Stimulated activated naive CD8-positive, alpha-beta T cell treated with anti-CD3 and anti-CD28 coated beads, Interleukin-15, amount 100 ng/mL, for 72 hours (primary cell): ENCODE measurements at places on chromosomes 2 and 18.

GRCh38 chr2:37775908-37776250 lies 104.4 kb upstream of the CDC42EP3 start:
- DNase-seq, result no peak

DNA sequence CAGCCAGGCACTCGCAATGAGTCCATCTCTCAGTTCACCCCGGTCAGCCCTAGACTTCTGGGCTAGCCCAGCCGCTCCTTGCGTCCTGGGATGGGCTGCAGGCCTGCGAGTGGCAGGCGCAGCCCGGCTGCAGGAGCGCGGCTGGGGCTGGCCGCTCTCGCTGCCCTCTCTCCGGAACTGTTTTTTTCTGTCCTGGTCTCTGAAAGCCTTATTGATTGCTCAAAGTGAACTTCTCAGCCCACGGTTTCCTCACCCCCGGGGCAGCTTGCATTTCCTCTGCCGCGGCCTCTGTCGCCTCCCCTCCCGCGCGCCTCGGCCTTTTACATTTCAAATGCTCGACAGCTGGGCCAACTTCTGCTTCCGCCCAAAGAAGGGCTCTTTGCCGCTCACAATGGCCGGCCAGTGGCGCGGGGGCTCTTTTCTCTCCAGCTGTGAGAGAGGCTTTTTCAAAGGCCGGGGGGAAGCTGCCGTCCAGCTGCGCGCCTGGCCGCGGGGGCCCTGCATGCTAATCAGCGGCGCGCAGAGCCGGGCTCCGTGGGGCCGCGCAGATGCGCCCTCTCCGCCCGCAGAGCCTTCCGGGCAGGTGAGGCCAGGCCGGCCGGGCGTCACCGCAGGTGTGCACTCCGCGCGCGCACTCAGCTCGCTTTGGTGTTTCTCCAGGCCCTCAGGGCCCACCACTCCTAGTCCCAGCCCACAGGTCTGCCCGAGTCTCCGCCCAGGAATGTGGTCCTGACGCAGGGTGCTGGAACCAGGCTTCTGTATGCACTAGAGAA lies 513.8 kb downstream of the RNF144A start:
- peak; percentile 83 for DNase-seq

DNA sequence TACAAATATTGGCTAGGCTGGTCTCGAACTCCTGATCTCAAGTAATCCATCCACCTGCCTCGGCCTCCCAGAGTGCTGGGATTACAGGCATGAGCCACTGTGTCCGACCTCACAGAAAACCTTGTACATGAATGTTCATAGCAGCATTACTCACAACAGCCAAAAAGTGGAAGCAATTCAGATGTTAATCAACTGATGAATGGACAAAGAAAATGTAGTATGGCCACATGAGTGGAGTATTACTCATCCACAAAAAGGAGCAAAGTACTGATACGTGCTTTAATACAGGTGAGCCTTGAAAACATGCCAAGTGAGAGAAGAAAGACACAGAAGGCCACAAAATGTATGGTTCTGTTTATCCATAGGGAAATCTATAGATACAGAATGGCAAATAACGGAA lies 20.6 kb downstream of the CEP192 start:
- no peak for DNase-seq

- DNase-seq, result no peak
Observed at GRCh38 chr18:49794743-49795142, 18.6 kb downstream of the ACAA2 start.

GRCh38 chr2:189951791-189952535 lies 110.6 kb downstream of the MSTN start:
- no peak for DNase-seq

- no peak for DNase-seq
Observed at GRCh38 chr18:79982736-79983135, 5.6 kb downstream of the TXNL4A start.

DNA sequence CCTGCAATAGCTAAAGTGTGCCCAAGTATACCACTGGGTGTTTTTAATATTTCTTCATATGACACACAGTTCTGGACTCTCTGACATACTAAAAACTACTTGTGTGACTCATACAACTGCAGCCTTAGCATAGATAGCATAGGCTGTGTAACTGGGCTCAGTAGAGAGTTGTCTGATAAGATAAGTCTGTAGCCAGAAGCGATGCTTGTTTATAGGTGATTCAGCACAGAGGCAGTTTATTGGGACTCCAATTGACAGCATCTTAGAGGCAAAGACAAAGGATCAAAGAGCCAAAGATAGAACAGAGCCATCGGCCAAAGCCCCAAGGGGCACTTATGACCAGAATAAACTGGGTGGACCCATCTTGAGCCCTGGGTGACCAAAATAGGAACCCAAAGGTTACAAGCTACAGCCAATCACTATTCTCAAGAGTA lies 42.3 kb downstream of the AAK1 start:
- DNase-seq, result no peak

DNA sequence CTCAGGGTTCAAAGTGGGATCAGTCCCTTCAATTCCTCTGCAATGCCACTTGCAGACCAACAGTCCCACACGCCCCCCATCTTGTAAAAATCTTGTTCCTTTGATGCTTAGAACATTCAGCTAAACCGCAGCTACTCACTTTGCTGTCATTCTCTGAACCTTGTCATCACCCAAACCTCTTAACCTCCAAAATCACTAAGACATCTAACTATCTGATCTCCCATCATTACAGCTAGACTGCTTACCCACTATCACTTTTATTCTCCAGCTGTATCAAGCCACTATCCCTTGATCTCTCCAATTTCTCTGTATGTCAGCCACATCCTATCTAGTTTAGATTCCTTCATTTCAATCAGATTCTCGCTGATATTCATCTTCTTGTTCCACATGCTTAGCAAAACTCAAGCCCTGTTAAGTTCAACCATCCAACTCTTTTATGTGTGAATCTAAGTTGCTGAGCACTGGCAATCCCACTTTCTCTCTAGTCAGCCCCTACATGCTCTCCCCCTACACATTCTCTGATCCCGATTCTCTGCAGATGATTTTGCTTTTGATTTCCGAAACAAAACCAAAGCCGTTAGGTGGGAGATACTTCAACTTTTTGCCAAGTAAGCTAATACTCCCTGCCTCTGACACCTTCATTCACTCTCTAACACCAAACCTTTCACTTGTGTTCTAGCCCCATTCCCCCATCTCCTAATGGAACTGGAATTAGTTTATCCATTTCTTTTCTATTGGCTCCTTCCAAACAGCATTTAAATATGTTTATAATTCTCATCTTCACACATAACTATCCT lies 4.6 kb downstream of the GTF3C2 start:
- DNase-seq, result no peak

DNA sequence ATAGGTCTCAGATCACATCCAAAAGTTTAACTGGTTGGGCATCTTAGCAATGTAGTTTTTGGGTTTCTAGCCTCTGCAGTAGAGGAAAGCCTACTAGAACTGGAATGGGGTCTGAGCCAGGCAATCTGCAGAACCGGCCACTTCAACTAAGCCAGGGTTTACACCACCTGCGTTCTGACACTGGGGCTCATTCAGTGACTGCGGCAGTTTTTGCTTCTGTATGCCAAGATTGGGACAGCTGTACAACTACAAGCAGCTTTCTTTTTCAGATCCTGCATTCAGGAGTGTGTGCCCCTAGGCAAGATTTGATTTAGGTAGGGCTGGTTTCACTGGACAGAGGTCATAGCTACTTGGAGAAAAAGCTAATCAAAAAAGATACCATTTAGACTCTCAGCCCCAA lies 43.7 kb upstream of the IGFBP5 start:
- DNase-seq, result no peak

DNA sequence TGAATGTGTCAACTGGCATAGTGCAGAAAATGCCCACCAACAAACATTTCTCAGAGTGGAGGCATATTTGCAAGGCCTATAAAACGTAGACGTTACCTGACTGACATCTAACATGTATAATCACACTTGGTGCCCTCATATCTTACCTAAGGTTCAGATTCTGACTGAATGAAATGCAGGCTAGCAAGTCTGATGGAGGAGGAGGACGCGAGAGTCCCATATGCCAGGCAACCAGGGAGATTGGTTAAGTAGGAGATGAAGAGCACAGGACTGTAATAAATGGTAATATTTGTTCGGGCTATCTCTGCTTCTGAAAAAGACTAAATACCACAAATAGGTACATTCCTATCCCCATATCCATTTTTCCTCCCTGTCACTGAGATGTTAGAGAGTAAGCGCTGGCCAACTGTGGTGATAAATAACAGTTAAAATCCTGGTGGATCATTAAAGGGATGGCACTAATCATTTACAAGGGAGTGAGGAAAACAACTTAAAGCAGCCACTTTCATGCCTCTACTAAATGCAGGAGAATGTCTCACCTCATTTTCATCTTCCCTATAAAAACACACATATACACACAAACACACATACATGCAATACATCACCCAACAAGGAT lies 217.2 kb downstream of the TMEM163 start:
- DNase-seq, result no peak

GRCh38 chr2:164032995-164033394 lies 297.2 kb upstream of the FIGN start:
- no peak for DNase-seq

- DNase-seq, result no peak
Observed at GRCh38 chr2:24432735-24433134, 58.3 kb upstream of the NCOA1 start.

GRCh38 chr2:28647682-28648081 lies 103.9 kb upstream of the PPP1CB start:
- no peak for DNase-seq

GRCh38 chr2:176321916-176322315 lies 52.7 kb downstream of the MTX2 start:
- no peak for DNase-seq

DNA sequence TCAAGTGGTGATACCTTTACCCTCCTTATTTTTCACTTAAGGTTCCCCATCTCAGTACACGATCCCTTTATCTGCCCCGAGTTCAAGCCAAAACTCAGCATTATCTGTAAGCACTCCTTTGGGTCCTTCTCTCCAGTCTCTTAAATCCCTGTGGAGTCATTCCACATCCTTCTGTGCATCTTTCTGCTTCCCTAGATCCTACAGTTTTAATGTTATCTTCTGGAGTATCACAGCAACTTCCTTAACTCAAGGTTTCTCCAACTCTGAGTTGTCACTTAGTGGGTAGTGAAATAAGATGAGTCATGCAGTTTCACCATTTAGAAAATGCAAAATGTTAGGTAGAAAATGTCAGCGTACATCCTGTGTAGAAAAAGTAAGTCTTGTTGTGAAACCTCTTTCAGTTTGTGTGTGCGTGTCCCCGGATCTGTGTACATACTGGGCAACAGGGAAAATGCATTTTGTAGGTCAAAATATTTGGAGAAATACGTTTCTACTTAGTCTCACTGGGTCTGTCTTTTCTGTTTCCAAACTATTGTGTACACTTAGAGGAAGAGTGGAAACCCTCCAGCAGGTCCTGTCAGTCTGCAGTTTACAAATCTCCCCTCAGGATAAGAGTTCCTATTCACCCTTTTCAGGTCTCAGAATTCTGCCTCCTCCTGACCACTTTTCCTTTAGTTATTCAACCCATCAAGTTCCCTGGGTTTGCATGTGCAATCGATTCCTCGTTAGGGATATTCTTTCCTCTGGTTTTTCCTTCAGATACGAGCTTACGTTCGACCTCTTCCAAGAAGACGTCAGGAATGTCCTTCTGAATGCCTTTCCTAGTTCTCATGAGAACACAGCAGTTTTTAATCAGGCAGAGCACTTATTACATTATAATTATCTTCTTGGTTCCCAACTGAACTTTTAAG lies 154.8 kb downstream of the TGIF1 start:
- peak; percentile 23 for DNase-seq

- no peak for DNase-seq
Observed at GRCh38 chr2:40164736-40165508, 287.0 kb downstream of the SLC8A1 start.
